ENCODE measurements at places on chromosomes 7 and 10.
A peak's percentile ranks its signal among the peaks of the same experiment; 100 is the strongest.

DNA sequence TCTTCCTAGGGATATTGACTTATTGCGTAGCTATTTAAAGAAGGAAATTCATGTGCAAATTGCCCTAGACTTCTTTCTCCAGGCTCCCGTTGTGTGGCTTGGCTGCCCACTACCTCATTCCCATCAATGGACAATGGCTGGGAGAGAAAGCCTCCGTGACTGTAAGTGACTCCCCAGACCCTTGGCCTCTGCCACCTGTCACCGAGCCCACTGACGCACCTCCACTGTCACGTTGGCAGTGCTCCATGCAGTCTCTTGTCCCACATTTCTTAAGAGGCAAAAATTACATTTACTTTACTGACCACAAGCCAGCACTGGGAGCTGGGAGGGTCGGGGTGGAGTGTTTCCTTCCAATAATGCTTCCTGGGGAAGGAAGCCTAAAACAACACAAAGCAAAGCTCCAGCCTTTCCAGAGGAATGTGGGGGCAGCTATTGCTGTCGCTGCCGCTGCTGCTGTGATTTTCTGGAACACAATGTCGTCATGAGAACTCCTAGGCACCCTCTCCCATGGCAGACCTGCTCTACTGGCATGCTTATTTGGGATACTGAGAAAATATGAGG lies 89.7 kb upstream of the STEAP1B start:
- no peak for DNase-seq

- DNase-seq: no peak
These were observed 346.5 kb downstream of the TYW1 start for GRCh38 chr7:67343114-67343513.

DNA sequence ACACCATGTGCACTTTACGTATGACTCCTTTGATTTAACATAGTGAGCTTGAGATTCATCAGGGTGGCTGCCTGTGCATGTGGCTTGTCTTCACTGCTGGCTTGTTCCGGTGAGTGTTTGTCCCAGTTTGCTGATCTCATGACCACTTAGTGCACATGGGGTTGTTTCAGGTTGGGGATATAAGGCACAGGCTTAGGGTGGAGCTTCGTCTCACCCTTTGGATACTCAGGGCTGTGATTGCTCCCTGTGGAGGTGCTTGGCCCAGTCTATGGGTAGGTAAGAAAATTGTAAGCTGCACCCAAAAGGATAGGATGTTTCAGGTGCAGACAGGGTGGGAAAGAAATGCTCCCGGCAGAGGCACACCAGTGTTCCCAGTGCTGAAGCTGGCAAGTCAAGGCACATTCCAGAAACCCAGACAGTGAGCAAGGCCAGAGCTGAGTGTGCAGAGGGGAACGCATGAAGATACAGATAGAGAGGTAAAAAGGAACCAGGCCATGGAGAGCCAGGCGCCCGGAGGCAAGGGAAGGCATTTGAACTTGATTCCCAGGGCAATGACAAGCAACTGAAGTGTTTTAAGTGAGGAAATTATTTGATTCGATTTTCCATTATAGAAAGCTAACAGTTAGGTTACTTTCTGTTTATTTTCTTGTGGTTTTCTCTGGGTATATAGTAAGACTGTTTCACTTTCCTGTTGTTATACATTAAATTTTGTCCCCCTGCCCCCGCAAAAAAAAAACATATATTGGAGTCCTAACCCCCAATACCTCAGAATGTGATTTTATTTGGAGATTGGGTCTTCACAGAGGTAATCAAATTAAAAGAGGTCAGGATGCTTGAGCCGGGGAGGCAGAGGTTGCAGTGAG lies 289.8 kb upstream of the KLF6 start:
- no peak for DNase-seq

- DNase-seq: no peak
These were observed 374.6 kb upstream of the GHITM start for GRCh38 chr10:83764666-83765065.

DNA sequence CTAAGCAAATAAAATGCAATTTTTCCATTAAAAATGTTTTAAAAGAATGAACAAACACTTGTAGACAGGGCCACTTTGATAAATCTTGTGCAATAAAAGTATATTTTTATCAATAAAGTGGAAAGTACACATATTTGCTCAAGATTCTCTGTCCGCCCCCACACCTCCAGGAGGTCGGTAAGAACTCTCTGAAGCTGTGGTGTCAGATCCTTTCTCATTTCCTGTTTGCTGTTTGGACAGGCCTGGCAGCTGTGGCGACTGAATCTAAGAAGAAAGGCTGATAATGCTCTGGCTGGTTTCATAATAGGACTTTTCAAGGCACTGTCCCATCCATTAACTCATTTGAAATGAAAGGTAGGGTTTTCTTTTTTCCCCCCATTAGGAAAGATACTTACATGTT lies 15.3 kb upstream of the ASB4 start:
- DNase-seq: peak; percentile 65

DNA sequence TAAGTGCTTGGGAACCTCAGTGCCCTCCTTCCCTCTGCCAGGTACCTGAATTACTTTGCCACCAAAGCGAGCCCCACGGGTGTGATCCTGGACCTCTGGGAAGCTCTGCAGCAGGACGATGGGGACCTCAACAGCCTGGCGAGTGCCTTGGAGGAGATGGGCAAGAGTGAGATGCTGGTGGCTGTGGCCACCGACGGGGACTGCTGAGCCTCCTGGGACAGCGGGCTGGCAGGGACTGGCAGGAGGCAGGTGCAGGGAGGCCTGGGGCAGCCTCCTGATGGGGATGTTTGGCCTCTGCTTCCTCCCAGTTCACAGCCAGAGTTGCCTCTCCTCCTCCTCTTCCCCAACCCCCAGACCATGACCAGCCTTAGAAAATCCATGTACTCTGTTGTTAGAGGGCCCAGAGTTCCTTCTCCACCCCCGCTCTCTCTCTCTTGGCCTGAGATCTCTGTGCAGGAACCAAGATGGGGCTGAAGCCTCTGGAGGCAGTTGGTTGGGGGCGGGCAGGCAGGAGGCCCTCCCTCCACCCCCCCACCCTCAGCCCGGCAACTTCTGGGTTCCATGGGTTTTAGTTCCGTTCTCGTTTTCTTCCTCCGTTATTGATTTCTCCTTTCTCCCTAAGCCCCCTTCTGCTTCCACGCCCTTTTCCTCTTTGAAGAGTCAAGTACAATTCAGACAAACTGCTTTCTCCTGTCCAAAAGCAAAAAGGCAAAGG lies 19.8 kb upstream of the SLC29A3 start:
- no peak for DNase-seq

DNA sequence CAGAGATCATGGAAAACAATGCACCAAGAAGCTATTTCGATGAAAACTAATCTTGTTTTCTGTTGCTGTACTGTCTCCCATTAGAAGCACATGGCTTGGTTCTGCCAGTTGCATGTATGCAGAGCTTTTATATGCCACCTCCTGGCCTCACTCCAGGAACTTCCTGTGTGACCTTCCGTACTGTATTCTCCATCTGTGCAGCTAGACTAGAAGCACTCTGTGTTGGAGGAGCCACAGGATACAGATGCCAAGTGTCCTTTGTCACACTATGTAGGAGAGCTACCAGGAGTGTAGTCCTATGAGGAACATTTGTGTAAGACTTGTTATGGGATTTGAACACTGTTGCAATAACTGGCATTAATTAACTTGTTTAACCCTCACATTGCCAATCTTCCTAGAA lies 503.5 kb upstream of the TPK1 start:
- no peak for DNase-seq

GRCh38 chr10:57225920-57226319 lies 864.9 kb upstream of the ZWINT start:
- no peak for DNase-seq

GRCh38 chr7:16460789-16461493 lies 4.6 kb downstream of the SOSTDC1 start:
- DNase-seq: no peak

DNA sequence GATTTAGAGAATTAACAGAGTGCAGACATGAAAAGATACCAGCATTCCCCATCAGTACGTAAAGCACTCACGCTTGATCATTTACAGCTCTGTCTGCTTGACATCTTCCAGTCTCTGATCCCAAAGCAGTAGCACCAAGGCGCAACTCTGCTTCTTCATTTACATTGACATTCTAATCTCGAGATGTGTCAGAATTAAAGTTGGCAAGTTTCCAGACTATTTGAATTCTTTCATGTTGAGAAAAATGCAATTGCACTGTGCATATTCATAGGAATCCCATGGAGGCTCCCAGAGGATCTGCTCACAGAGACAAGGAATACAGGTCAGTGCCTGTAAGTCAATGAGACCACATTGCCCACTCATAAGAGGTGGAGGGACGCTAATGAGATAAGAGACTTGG lies 183.9 kb downstream of the LRRN3 start:
- DNase-seq: no peak

- no peak for DNase-seq
These were observed 14.8 kb upstream of the UPP1 start for GRCh38 chr7:48074204-48074654.

- no peak for DNase-seq
These were observed 476.4 kb downstream of the PTPRN2 start for GRCh38 chr7:158111049-158111751.

- DNase-seq: no peak
These were observed 52.2 kb downstream of the IGF2BP3 start for GRCh38 chr7:23418046-23418445.

- no peak for DNase-seq
These were observed 85.5 kb upstream of the ZNF800 start for GRCh38 chr7:127478024-127478355.

DNA sequence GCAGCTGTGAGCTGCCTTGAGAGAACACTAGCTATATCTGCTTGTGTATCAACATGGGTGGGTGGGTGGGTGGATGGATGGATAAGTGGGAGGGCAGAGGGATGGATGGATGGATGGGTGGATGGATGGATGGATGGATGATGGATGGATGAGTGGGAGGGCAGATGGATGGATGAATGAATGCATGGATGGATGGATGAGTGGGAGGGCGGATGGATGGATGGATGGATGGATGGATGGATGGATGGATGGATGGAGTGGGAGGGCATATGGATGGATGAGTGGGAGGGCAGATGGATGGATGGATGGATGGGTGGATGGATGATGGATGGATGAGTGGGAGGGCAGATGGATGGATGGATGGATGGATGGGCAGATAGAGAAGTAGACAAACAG lies 76.1 kb downstream of the MKI67 start:
- DNase-seq: no peak

DNA sequence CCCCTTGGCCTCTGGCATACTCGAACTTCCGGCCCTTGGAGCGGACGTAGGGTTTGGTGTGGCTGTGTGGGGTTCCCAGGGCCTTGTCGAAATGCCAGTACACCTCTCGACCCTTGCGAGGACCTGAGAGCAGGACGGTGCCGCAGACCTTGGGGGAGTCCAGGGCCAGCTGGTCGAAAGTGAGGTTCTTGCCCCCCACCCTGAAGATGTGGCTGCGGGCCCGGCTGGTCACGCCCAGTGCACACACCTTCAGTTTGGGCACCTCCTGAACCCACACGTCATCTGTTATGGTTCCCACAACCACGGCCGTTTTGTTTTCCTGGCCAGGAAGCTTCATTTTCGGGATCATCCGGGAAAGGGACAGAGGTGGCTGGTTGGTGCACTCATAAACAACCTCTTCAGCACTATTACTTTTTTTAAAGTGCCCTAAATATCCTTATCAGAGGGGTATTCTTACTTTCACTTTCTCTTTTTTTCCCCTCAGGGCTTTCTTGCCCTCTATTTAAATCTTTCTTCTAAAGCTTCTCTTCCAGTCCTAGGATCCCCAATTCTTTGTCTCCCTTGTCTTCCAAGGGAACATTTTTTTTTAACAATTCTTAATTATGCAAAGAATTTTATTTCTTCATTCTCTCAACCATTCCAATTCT lies 44.9 kb upstream of the FAM3C start:
- DNase-seq: no peak

DNA sequence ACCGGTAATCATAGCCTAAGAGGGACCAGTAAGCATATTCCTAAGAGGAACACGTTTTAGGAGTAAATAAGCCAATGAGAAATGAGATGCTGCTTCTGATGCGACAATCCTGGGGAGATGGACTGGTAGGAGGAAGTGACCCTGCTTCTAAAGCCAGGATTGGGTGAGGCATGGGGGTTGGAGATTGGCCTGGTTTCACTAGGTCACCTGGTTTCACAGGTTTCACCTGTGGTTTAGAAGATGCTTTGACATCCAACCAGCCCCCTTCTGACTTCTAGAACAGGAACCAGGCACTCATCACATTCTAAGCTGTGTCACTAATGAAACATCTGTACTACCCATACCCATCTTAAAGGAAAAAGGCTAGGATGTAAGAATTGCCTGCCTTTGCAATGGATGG lies 53.0 kb upstream of the BAMBI start:
- DNase-seq: no peak

GRCh38 chr7:74656441-74656836 lies 1.1 kb upstream of the GTF2I start:
- peak; percentile 48 for DNase-seq

- DNase-seq: no peak
These were observed 46.2 kb downstream of the ICA1 start for GRCh38 chr7:8215648-8216333.

- no peak for DNase-seq
These were observed 70.6 kb downstream of the KCNMA1 start for GRCh38 chr10:77566914-77567566.

GRCh38 chr7:103989200-103989784 lies at the start of gene RELN:
RELN (minus strand) TSS chr7:103989658; CDS start chr7:103989356, 302 bp downstream.
- peak; percentile 49 for DNase-seq

DNA sequence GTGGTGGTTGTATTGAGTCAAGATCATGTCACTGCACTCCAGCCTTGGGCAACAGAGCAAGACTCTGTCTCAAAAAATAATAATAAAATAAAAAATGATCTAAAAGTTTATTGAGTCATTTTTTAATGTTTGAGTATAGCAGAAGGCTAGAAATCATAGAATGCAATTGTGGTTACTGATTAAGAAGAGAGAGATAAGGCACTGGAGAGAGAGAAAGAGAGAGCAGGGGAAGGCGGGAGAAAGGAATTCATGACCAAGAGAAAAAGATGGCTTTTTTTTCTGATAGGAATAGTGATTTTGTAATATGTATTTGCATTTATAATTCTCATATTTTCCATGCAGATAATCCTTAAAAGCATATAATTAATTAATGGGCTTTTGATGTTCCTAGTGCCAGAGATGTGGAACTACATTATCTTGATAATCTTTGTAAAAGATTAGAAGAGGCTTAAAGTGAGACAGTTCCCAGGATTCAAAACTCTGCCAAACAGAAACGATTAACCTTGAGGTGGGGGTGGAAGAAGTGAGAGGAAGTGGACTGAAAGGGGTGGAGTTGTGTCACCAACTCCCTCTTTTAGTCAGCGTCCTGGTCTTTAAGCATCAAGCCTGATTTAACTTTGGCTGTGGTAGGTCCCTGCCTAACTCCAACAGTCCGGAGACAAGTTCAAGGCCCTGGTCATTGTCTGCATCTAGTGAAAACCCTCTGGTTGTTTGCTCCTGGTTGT lies 76.2 kb downstream of the CHN2 start:
- no peak for DNase-seq

GRCh38 chr7:43588477-43589132 lies 5.7 kb downstream of the STK17A start:
- no peak for DNase-seq

Data from NCI-H1105 (cell line).